ENCODE measurements at places on chromosomes 4 and X.
A peak's percentile ranks its signal among the peaks of the same experiment; 100 is the strongest.

DNA sequence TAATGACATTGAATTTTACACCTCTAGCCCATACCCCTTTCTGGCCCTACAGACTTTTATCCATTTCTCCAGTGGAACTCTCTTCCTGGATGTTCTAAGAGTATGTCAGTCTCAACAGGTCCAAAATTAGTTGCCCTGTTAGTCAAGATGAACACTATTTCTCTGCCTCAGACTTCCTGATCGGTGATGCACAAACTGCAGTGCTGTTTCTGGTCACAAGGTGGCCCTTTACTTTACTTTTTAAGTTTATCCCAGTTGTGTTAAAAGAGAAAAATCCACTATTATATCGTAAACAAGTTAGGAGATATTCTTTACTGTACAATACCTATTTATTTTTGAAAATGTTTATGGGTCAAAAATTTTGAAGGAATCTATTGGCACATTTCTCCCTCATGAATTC is 13.1 kb downstream of the TCEAL7 start:
- H3K36me3 ChIP-seq: no peaks in the 10 kb centered on the region
- H3K4me3 ChIP-seq: no peak overlapping the region
- no peaks in the 10 kb centered on the region for H3K4me1 ChIP-seq

DNA sequence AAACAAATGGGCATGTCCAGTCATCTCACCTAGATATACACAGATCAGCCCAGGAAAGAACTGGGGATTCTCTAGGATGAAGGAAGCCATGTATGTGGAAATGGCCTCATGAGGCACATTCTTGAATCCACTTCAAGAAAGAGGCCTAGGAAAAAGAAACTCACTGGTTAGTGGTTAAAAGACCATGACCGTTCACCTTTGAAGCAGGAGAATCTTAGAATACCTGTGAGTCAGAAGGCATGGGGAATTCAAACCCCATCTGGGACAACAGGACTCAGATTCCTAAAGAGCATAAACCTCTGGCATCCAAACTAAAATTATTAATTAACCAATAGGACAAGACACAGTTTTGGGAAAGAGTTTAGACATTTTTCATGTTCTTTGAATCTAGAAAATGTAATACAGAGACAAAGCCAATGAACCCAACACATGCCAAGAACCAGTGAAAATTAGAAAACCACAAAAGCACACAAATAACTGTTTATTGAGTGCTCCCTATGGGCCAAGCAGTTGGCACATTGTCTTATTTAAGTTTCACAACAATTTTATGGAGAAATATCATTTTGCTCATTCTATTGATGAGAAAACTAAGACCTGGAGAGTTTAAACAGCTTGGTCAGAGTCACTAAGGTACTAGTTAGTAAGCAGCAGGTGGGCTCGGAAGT is 97.5 kb downstream of the NPNT start:
- H3K27me3 ChIP-seq: no peaks in the 10 kb centered on the region
- H3K4me1 ChIP-seq: no peaks in the 10 kb centered on the region
- no peaks in the 10 kb centered on the region for H3K36me3 ChIP-seq
- no peak overlapping the region for H3K4me3 ChIP-seq
- no peak for DNase-seq

DNA sequence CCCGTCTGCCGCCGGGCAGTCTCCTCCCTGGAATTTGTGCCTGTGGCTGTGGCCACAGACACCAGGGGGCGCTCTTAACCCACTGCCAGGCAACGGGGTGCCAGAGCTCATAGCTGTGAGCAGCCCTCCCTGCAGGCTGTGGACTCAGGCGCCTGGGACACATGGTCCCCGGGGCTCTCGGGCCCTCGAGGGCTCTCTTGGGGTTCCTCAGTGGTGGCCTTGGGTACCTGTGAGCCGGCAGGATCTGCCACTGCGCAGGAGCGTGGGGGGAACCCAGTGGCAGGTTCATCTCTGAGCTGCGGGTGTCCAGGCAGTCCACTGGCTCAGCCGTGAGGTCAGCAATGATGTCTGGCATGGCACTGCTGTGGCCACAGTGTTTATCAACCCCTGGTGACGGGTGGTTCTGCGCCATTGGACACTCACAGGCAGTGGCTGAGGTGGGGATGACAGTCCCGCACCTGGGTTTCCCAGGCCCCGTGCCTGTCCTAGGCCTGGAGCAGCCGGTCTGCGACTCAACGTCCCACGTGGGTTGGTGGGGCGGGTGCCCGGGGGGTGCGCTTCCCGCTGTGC is 37.2 kb downstream of the PCGF3 start:
- no peak overlapping the region for H3K27ac ChIP-seq
- no peaks in the 10 kb centered on the region for H3K27me3 ChIP-seq
- peak; percentile 58 for DNase-seq
- no peaks in the 10 kb centered on the region for H3K36me3 ChIP-seq
- no peak overlapping the region for H3K4me3 ChIP-seq

GRCh38 chr4:179124957-179125356 is 1682.7 kb upstream of the AGA start:
- no peak overlapping the region for H3K27ac ChIP-seq
- no peaks in the 10 kb centered on the region for H3K36me3 ChIP-seq
- no peaks in the 10 kb centered on the region for H3K27me3 ChIP-seq
- H3K4me1 ChIP-seq: no peaks in the 10 kb centered on the region
- no peak overlapping the region for H3K4me3 ChIP-seq

DNA sequence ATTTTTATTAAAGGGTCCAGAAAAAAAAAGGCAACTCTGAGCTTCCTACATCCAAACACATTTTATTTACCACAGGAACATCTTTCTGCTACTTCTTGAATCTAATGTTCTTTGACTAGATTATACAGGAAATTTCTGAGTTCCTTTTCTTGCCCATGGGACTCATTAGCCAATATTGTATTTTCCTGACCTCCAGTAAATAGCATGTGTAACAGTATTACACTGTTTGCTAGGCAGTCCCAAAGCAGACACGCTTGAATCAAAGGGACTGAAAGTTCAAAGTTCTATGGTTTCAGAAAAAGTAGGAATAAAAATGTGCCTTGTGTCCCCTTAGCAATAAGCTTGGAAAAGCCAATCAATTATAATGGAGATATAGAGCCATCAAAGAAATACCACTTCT is 57.4 kb downstream of the MOSPD2 start:
- H3K4me1 ChIP-seq: no peaks in the 10 kb centered on the region
- no peak overlapping the region for H3K27ac ChIP-seq
- no peak overlapping the region for H3K4me3 ChIP-seq
- H3K36me3 ChIP-seq: no peaks in the 10 kb centered on the region
- DNase-seq: no peak

All from uterus (tissue), 4 donors.